SIG-M5 (cell line): ENCODE measurements at places on chromosomes 7 and 10.

DNA sequence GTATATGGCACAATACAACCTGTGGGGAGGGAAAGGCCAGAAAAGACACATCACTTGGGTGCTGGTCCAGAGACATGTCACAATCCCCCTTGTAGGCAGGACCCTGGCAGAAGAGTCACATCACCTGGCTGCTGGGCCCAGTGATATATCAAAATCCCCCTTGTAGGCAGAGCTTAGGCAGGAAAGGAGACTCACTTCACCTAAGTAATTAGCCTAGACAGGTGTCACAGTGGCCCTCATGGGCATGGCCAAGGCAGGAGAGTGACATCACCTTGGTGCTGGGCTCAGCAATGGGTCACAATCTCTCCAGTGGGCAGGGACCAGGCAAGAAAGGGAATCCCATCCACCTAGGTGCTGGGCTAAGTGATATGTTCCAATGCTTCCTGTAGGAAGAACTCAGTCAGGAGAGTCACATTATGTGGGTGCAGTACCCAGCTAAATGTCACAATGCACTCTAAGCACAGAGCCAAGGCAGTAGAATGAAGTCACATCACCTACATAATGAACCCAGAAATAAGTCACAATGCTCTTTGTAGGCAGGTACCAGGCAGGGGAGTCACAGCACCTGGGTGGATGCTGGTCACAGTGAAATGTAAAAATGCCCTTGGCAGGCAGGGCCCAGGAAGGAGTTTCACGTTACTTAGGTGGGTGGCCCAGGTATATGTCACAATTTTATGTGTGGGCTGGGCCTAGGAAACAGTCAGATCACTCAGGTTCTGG is 18.9 kb upstream of the ZNF736 start:
- no peak for DNase-seq

DNA sequence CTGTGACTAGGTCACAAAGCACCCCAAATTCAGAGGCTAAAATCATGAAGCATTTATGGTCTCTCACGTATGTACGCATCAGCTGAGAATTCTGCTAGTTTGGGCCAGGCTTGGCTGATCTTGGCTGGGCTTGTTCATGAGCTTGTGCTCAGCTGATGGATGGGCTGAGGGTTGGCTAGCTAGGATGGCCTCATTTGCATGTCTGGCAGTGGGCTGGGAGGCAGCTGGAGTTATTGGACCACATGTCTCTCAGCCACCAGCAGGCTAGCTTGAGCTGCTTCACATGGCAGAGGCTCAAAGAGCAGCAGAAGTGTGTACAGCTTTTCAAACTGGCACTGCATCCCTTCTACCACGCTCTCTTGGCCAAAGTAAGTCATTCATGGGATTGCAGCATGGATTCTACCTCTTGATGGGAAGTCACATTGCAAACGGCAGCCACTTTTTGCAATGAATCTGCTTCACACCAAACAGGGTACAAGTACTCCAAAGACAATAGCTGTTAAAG is 770.3 kb downstream of the TYW1 start:
- no peak for DNase-seq

GRCh38 chr7:49443515-49443914 is 329.9 kb upstream of the VWC2 start:
- no peak for DNase-seq

DNA sequence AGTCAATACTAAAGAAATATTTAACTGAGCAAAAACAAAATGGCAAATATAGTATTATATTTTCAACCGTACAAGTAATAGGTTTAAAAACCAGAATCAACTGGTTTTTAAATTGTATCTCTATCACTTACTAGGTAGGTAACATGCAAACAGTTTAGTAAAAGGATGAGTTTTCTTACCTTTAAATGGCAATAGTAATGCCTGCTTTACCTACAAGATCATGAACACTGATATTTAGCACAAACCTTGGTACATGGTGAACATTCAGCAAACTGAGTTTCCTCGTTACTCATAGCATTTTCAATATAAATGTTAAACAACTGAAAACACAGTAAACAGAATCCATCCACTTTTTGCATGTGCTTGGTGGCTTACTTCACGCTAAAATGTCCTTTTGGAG is 389.1 kb downstream of the PARD3 start:
- DNase-seq, result no peak

- DNase-seq, result no peak
Observed at GRCh38 chr7:94323844-94324243, 70.9 kb upstream of the COL1A2 start.

DNA sequence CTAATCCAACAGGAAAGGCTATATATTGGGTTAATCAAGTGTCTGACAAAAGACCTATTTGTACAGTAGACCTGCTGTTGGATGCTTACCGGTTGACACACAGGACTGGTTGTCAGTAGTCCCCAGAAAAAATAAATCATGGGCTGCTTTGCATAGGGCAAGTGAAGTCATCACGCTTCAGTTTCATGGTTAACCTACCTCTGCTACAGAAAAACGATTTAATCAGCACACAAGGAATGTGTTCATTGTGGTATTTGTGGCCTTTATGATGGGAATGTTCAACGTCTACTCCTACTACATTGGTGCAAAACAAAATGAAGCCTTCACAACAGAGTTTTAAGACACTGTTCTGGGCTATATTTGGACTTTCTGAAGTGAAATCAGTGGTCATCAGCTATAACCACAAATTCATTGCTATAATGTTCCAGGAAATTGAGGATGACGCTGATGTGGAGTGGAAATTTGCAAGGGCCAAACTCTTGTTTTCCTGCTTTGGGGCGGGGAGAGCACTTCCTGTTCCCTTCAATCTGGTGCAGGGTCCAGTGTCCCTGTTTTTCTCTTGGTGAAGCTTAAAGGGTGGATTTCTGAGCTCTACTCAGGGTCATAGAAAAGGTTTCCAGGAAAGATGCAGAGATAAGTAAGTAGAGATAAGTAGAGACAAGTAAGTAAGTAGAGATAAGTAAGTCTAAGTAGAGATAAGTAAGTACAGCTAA is 39.3 kb upstream of the GGCT start:
- DNase-seq, result no peak

DNA sequence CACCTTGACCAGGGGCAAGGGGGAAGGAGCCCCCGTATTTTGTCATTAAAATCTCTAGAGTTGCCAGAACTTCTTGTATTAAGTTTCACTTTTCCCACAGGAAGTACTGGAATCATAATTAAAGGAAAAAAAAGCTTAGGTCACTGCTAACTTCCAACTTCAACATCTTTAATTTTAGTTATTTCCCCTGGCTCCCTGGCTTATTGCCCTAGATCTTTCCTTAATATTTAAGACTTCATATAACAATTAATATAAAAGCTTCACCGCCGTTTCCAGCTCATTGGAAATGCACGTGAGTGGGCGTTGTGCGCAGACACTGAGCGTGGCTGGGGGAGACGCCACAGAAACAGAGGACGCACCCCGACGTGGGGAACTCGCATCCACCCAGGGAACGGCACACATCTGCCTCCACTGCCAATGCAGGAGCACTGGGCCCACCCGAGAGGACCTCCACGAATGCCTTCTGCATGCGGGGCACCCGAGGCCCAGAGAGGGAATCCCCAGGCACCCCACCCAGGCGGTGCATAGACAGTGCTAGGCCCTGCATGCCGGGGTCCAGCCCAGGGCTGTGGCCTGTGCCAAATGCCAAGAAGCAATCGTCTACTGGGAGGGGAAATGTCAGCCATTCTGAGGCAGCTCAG is 72.2 kb downstream of the ADARB2 start:
- no peak for DNase-seq

DNA sequence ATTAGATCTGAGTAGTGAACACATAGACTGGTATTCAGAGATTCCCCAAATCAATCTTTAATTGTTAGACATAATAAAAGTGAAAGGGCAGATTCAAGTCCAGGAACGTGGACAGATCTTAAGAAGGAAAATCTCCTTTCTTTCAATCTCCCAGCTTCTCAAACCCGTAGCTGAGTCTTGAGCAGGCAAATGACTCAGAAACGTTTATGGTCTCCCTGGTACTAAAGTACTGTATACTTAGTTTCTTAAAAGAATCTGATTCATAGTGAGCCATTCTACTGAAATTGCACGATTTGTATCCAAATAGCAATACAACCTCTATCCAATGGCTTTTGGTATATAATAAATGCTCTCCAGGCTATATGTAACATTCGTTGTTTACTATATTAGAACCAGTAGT is 140.4 kb upstream of the RHEB start:
- DNase-seq, result no peak

DNA sequence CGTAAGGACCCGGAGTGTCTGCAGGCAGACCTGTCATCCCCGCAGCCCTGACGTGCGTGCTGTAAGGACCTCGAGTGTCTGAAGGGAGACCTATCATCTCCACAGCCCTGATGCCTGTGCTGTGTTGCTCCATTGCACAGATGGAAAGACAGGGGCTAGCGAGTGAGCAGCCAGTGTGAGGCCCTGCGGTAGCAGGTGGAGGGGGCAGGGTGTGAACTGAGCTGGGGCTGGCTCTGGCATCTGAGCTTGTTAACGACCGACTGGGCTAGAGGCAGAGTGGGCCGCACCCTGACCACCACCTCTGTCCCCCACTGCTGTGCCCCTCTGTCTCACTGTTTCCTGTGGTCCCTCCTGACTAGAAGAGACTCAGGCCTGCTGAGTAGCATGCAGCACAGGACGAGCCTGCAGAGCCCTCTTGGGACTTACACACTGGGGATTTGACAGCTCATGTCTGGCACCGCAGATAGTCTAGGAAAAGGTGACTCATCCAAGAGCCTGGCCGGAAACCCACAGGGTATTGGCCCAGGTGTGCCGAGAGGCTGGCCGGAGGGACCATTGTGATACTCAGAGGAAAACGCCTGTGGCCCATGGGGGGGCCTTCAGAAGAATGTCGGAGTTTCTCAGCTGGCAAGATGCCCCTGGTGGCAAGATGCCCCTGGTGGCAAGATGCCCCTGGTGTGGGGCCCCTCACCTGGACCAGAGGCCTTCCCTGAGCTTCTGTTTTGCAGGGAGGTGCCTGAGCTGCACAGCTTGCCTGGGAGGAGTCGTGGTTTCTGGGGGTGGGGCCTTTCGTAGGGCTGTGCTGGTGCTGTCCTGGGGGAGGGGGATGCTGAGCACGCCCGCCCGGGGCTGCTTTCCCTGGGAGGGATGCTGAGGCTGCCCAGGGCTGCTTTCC is 34.3 kb downstream of the INPP5A start:
- DNase-seq, result peak; percentile 35

DNA sequence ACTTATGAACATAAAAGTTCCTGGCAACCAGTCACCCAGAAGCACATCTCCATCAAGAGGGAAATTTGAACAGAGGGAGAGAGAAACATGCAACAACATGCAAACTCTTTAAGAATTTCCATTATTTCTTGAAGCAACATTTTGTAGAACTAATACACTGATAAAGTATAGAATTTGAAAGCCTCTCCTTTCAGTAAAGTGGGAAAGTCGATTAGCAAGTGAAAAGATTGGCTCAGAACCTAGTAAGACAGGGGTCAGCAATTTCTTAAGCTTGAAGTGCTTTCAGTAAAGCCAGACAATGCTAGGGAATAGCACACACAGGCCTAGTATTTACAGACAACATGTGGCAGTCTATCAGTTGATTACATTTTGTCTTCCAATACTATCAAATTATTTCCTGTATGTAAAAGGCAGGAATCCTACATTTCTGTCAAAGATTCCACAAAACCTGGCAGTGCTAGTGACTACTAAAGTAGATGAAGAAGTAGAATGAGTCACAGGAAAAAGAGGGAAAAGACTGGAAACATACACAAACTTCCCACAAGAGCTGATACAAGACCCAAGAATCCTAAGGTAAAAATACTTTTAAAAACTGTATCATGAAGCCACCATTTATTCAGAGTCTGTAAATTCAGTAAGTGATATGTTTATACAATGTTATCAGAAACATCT is 25.2 kb downstream of the DNAJC1 start:
- DNase-seq, result no peak

DNA sequence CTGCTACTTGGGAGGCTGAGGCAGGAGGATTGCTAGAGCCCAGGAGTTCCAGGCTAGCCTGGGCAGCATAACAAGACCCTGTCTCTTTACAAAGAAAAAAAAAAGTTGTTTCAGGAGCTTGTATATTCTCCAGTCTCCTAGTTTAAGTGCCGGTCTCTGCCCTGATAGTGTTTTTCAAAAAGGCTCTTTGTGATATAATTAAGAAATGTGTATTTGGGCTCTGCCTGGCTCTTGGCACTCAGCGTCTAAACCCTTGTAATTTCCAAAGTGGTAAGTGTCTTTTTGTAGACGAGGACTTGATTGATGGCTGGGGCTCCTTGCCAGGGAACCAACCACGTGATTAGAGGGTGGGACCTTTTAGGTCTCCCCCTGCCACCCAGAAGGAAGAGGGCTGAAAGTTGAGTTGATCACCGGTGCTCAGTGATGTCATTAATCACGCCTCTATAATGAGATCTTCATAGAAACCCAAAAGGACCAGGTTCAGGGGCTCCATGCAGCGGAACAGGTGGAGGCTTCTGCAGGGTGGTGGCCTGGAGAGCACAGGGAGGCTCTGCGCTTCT is 4.4 kb downstream of the EIF3B start:
- no peak for DNase-seq

DNA sequence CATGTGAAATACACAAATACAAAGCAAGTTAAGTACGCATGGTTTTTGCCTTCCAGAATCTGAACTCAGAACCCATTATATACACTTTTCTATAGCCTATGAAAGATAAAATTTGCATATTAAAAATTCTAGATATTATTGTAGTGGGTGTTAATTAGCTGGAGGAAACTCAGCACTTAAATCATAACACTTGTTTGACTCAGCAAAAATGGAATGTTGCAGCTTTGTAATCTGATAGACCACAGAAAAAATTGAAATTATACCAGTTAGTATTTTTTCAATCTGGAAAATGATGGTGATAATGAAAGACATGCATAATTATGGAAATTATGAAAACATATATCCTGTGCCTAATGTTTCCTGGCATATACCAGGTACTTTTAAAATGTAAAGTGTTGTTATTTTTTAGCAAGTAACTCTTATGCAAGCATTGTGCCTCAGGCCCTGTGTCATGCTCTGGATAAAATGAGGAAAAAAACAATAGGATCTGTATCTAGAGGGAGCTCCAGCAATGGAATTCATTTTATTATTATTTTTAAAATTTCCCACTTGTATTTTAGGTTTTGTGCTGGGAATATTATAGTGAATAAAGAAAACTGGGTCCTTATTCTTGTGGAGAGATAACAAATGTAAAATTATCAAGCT is 490.4 kb upstream of the SEMA3A start:
- no peak for DNase-seq

DNA sequence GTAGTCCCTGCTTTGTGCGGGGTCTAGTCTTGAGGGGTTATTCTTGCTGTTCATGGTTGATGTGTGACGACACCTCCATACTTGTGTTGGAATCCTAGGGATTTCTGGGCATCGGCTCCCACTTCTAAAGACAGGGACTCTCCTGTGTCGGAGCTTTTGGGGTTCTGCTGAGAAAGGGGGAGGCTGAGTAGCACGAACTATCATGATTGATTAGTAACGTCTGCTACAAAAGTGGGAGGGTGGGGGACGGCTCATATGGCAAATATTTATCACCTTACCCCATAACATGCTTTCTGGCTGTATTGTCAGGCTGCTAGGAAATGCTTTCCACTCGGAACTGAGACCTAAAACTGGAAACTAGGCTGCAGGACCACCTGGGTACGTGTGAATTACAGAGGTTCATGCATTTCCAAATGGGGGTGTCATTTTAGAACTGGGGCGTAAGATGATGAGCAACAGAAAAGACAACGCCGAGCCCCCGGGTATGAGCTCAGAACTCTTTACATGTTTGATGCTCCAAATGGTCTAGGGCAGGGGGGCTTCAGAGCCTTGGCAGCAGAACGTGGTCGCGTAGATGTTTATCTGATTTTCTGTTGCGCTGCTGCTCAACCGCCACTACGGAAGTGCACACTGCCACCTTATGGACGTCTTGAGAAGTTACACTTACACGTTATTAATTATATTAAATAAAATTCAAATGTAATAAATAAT is 15.1 kb upstream of the NME8 start:
- DNase-seq, result no peak

GRCh38 chr7:156474241-156474743 is 166.3 kb upstream of the RNF32 start:
- peak; percentile 76 for DNase-seq
